ENCODE measurements at places on chromosomes 7 and 10. TPM values are rescaled to one million over a fixed set of nuclear protein-coding genes. Genes with fewer than 3 reads are reported as not detected.

- H3K27ac ChIP-seq = no peak overlapping the region
- H3K36me3 ChIP-seq = no peaks in the 10 kb centered on the region
- no peaks in the 10 kb centered on the region for H3K27me3 ChIP-seq
- no peaks in the 10 kb centered on the region for H3K4me1 ChIP-seq
- no peak overlapping the region for H3K4me3 ChIP-seq
Measured at GRCh38 chr7:156003220-156004162, 191.2 kb upstream of the SHH start.

- H3K27ac ChIP-seq = no peak overlapping the region
- no peaks in the 10 kb centered on the region for H3K36me3 ChIP-seq
- H3K4me1 ChIP-seq = no peaks in the 10 kb centered on the region
- no peak overlapping the region for H3K4me3 ChIP-seq
Measured at GRCh38 chr7:106563466-106564150, 97.3 kb downstream of the CCDC71L start.

GRCh38 chr10:116157485-116157884, 115.5 kb downstream of the GFRA1 start:
- DNase-seq = no peak
- no peak overlapping the region for H3K27ac ChIP-seq
- no peaks in the 10 kb centered on the region for H3K36me3 ChIP-seq
- H3K4me1 ChIP-seq = no peaks in the 10 kb centered on the region
- H3K4me3 ChIP-seq = no peak overlapping the region
- no peaks in the 10 kb centered on the region for H3K27me3 ChIP-seq

DNA sequence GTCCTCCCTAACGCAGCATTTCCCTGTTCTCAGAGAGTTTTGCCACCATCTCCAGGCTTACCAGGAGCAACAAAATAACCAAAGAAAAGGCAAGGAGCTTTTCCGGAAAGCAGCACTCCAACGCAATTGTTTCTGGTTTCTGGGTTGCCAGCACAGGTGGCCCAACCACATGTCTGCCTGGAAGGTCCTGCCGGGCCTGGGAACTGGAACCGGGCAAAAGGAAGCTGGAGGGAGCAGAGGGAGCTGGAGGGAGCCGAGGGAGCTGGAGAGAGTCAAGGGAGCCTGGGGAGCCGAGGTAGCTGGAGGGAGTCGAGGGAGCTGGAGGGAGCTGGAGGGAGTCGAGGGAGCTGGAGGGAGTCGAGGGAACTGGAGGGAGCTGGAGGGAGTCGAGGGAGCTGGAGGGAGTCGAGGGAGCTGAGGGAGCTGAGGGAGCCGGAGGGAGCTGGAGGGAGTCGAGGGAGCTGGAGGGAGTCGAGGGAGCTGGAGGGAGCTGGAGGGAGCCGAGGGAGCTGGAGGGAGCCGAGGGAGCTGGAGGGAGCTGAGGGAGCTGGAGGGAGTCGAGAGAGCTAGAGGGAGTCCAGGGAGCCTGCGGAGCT, 54.6 kb downstream of the STK32C start:
- H3K36me3 ChIP-seq = no peaks in the 10 kb centered on the region
- no peak for DNase-seq
- no peaks in the 10 kb centered on the region for H3K4me1 ChIP-seq
- H3K4me3 ChIP-seq = no peak overlapping the region
- no peak overlapping the region for H3K27ac ChIP-seq

DNA sequence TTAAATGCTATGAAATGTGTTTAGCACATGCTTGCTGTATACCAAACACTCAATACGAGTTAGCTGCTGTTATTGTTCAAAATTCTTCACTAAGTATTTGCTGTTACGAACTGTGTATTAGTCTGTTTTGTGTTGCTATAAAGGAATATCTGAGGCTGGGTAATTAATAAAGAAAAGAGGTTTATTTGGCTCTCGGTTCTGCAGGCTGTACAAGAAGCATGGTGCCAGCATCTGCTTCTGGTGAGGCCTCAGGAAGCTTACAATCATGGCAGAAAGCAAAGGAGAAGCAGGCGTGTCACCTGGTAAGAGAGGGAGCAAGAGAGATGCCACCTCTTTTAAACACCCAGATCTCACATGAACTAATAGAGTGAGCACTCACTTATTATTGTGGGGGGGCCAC, 1.6 kb downstream of the UBE2D4 start:
- no peaks in the 10 kb centered on the region for H3K36me3 ChIP-seq
- no peaks in the 10 kb centered on the region for H3K27me3 ChIP-seq
- H3K27ac ChIP-seq = no peak overlapping the region
- H3K4me1 ChIP-seq = peaks cover 3% of the 10 kb centered on the region

DNA sequence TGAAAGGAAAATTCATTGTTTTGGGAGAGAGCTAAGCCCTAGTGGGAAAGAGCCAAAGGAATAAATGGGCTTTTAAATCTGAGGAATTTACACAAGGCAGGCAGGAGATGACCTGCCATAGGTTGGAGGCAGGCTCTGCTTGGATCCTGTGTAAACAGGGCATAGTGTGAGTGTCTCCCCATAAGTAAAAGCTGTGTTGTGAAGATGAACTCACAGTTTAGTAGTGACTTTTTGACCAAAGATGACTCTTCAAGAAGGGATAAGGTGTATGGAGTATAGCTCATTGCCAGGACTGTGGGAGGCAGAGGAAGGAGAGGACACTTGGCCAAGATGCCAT, 63.2 kb downstream of the KAT6B start:
- H3K4me1 ChIP-seq = peaks cover 3% of the 10 kb centered on the region
- H3K36me3 ChIP-seq = no peaks in the 10 kb centered on the region
- DNase-seq = no peak
- no peak overlapping the region for H3K4me3 ChIP-seq

The AKR1D1 gene
- not detected for total RNA-seq

The RBM28 gene
- 11.2 TPM for total RNA-seq

The RBM48 gene
- 12.2 TPM for total RNA-seq
